Vagina (tissue), 2 donors: ENCODE measurements at places on chromosomes 3 and 15. TPM values are rescaled to one million over a fixed set of nuclear protein-coding genes. Genes with fewer than 3 reads are reported as not detected.
A peak's percentile ranks its signal among the peaks of the same experiment; 100 is the strongest.

DNA sequence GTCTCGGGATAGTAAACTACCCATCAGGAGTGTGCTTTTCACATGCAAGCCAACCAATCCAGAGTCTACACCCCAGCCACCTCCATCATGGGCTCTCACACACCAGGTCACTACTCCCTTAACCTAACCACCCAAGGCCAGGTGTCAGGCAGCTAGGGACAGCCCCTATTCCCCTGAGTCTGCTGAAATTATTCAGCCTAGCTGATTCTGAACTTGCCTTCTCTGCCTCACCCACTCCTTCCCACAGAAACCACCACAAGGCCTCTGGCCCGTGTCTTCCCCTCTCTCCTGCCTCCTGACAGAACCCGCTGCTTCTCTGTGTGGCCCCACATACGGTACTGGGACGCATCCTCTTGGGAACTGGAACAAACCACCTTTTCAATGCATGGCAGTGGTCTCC, 82.1 kb downstream of the PCSK6 start:
- H3K4me3 ChIP-seq, result no peak overlapping the region
- H3K27ac ChIP-seq, result no peak overlapping the region
- H3K27me3 ChIP-seq, result no peaks in the 10 kb centered on the region
- H3K36me3 ChIP-seq, result no peaks in the 10 kb centered on the region

DNA sequence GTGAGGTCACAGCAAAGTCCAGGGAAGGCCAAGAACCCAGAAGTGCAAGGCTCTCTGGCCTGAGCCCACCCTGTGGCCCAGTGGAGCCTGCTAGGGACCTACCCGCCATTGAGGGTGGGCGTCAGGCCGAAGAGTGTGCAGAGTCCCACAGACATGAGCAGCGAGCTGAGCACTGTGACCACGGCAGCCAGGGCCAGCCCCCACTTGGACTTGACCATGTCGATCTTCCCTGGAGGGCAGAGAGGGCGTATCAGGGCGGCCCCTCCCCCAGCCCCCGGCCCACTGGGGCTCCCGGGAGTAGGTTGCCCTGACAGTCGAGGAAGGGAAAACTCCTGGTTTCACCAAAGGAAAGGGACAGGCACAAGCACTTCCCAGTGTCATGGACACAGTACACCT, 44.6 kb downstream of the PTPN23 start:
- no peak for DNase-seq
- no peaks in the 10 kb centered on the region for H3K27me3 ChIP-seq
- peaks cover 17% of the 10 kb centered on the region for H3K4me1 ChIP-seq
- H3K27ac ChIP-seq, result no peak overlapping the region
- H3K36me3 ChIP-seq, result peaks cover 22% of the 10 kb centered on the region

DNA sequence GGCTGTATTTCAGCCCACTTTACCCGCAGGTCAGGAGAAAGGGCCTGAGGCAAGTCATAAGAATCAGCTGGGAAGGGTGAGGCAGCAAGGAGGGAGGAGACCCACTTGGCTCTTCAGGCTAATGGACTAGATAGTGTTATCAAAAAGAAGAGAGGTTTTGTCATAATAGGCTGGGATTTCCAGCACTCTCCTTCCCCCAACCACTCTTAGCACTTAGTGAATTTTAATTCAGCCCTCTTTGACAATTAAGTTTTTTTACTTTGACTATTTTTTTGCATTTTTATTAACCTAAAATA, 771 bp downstream of the MPI start:
- H3K4me3 ChIP-seq, result peak overlapping the region; percentile 69
- no peaks in the 10 kb centered on the region for H3K27me3 ChIP-seq
- peaks cover 26% of the 10 kb centered on the region for H3K4me1 ChIP-seq
- DNase-seq, result no peak

- peaks cover 55% of the 10 kb centered on the region for H3K4me1 ChIP-seq
- DNase-seq, result no peak
- H3K36me3 ChIP-seq, result no peaks in the 10 kb centered on the region
- no peak overlapping the region for H3K4me3 ChIP-seq
These were observed 78.8 kb downstream of the AAGAB start for GRCh38 chr15:67175643-67176071.

DNA sequence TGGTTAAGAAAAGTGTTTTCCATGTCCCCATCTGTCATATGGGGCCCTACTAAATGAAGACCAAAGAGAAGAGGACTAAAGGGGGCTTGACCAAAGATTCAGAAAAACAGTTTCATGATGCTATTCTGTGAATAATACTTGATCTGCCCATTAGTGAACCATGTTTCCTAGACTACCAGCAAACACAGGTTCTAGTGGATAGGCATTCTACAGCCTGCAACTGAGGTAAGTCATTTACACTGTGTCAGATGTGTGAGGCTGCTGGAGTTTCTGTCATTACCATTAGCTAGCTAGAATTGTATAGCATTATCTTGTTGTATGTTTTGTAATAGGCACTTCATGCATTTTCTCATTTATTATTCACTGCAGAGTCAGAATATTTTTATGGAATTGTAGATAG, 6.6 kb downstream of the GPR171 start:
- no peaks in the 10 kb centered on the region for H3K4me1 ChIP-seq
- no peaks in the 10 kb centered on the region for H3K36me3 ChIP-seq
- no peak overlapping the region for H3K27ac ChIP-seq
- no peak overlapping the region for H3K4me3 ChIP-seq
- DNase-seq, result no peak
- no peaks in the 10 kb centered on the region for H3K27me3 ChIP-seq

GRCh38 chr3:174614036-174614435, 245.1 kb upstream of the NAALADL2 start:
- no peak for DNase-seq
- no peaks in the 10 kb centered on the region for H3K36me3 ChIP-seq
- H3K4me1 ChIP-seq, result peaks cover 5% of the 10 kb centered on the region

The DNASE1L3 gene
- 13.3 TPM for total RNA-seq

The FBXO40 gene
- not detected for total RNA-seq

The MRAS gene
- 26.8 TPM for total RNA-seq

The SLC6A20 gene
- total RNA-seq, result 2.9 TPM

DNA sequence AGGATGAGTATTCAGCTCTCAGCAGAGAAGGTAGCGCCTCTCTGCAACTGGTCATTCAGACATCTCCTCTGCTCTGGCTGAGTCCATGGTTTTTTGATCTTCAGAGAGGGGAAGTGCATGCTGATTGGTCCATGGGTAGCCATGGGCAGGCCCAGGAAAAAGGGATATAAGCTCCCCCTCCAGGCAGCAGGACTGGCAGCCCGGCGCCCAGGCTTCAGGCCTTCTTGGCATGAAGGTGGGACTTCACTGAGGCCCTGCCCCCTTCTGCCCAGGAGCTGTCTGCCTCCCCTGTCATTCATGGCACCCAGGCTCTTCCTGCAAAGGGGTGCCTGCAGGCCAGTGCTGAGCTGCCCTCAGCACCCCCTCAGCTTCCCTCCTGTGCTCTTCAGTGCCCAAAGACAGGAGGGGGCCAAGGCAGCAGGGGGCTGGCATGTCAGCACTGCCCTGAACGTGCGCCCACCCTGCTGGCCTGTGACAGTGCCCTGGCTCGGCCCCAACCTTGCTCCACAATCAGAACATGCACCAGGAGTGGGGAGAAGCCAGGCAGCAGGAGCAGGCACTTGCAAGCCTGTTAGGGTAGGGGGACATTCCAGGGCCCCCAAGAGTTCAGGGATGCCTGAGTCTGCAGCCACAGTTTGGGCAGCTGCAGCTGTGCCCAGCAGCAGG, 13.8 kb upstream of the NR1I2 start:
- H3K4me1 ChIP-seq, result no peaks in the 10 kb centered on the region
- H3K27me3 ChIP-seq, result no peaks in the 10 kb centered on the region
- no peak overlapping the region for H3K27ac ChIP-seq

DNA sequence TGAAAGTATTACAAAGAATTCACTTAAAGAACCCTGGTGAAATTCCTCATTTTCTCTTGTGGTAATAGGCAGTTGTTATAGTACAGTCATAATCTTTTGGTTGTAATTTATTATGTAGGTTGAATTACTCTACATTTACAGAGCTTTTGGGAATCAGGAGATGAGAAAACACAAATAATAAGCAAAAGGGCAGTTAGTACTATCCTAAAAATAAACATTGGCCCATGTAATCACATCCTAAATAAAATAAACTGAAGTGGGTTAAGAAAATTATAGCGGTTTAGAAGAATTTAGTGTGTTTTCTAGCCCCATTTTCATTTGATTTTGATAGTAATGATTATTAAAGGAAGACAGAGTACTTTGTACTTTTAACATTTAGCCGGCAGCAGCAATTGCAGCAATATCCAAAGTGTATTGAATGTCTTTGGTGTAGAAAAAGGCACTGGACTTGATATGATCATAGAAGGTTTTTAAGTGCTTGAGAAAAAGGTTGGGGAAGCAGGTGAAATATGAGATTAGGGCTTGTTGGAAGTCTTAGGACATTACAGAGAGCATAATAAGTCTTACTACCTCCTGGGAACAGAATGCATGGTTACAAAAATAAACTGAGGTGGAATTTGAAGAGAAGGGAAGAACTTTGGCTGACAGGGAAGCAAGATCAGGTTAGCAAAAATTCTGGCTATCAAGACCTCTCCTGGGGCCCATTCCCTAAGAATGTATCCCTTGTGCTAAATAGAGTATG, 79.9 kb downstream of the MBNL1 start:
- H3K36me3 ChIP-seq, result no peaks in the 10 kb centered on the region
- peaks cover 54% of the 10 kb centered on the region for H3K4me1 ChIP-seq
- DNase-seq, result no peak

The BLM gene
- total RNA-seq, result 1.7 TPM

The PPP4R2 gene
- 24.3 TPM for total RNA-seq

GRCh38 chr3:62073038-62073437, 300.3 kb downstream of the FEZF2 start:
- no peak for DNase-seq
- no peak overlapping the region for H3K27ac ChIP-seq
- H3K27me3 ChIP-seq, result no peaks in the 10 kb centered on the region
- H3K4me3 ChIP-seq, result no peak overlapping the region

- no peak overlapping the region for H3K4me3 ChIP-seq
- no peak for DNase-seq
- no peaks in the 10 kb centered on the region for H3K27me3 ChIP-seq
- no peaks in the 10 kb centered on the region for H3K36me3 ChIP-seq
- no peaks in the 10 kb centered on the region for H3K4me1 ChIP-seq
These were observed 23.1 kb downstream of the LRRC31 start for GRCh38 chr3:169846458-169847193.

- no peak for DNase-seq
- no peak overlapping the region for H3K4me3 ChIP-seq
- no peaks in the 10 kb centered on the region for H3K36me3 ChIP-seq
- no peak overlapping the region for H3K27ac ChIP-seq
- H3K27me3 ChIP-seq, result no peaks in the 10 kb centered on the region
- H3K4me1 ChIP-seq, result peaks cover 7% of the 10 kb centered on the region
These were observed 80.8 kb downstream of the RARB start for GRCh38 chr3:25508901-25509300.

- no peaks in the 10 kb centered on the region for H3K27me3 ChIP-seq
- no peak overlapping the region for H3K27ac ChIP-seq
- peaks cover 22% of the 10 kb centered on the region for H3K4me1 ChIP-seq
- DNase-seq, result no peak
These were observed 2.5 kb downstream of the OSBPL10 start for GRCh38 chr3:31978553-31978952.

DNA sequence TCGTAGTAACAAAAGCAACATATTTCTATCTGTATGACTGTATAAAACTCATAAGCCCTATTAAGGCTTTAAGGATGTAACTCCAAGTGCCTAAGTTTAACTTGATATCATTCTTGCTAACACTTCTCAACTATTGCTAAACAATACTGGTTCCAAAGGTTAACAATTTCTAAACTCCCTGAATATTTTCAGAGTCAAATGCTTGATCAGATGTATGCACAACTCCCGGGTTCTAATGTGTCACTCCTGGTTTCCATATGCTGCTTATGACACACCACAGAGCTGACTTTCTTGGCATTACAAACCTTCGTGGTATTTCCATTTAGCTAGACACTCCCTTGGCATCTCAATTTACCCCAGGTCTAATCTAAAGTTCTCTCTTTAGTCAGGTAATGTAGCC, 26.3 kb downstream of the DZIP1L start:
- H3K36me3 ChIP-seq, result no peaks in the 10 kb centered on the region
- no peak overlapping the region for H3K27ac ChIP-seq
- H3K4me3 ChIP-seq, result no peak overlapping the region
- no peaks in the 10 kb centered on the region for H3K4me1 ChIP-seq
- H3K27me3 ChIP-seq, result no peaks in the 10 kb centered on the region

GRCh38 chr3:127377801-127378655, 90.2 kb upstream of the PRR20G start:
- H3K4me1 ChIP-seq, result no peaks in the 10 kb centered on the region
- no peak overlapping the region for H3K4me3 ChIP-seq
- no peak overlapping the region for H3K27ac ChIP-seq
